ENCODE measurements at places on chromosomes 1 and 21. TPM values are rescaled to one million over a fixed set of nuclear protein-coding genes. Genes with fewer than 3 reads are reported as not detected.

- no peak for DNase-seq
- H3K36me3 ChIP-seq = no peaks in the 10 kb centered on the region
- H3K27me3 ChIP-seq = no peaks in the 10 kb centered on the region
- H3K4me1 ChIP-seq = peaks cover 14% of the 10 kb centered on the region
- no peak overlapping the region for H3K4me3 ChIP-seq
Measured at GRCh38 chr1:65512967-65513780, 92.7 kb downstream of the LEPR start.

Gene FAM167B
- 7.1 TPM for total RNA-seq

Gene LCE2A
- not detected for total RNA-seq

DNA sequence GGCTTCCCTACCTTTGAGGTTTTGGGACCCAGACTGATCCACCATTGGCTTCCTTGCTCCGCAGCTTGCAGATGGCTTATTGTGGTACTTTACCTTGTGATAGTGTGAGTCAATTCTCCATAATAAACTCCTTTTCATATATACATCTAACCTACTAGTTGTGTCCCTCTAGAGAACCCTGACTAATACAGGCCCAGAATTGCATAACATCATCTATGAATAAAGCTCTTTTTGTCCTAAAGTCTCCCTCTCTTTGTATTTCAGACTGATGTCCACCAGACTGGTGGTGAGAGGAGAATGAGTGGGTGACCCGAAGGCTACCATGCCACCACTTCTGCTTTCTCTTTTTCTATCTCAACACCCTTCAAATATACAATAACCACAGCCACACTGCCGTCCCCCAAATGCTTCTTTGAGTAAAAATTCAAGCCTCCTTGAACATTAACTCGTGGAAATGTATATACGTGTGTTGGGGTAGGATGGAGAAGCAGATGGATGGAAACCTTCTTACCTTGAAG is 265.7 kb downstream of the PTBP2 start:
- no peaks in the 10 kb centered on the region for H3K27me3 ChIP-seq
- no peak for DNase-seq
- no peaks in the 10 kb centered on the region for H3K4me1 ChIP-seq

Gene ZNF697
- 14.2 TPM for total RNA-seq
